ENCODE measurements at places on chromosomes 4 and X.

- DNase-seq: no peak
These were observed 1664.3 kb downstream of the C4orf33 start for GRCh38 chr4:130760246-130760645.

DNA sequence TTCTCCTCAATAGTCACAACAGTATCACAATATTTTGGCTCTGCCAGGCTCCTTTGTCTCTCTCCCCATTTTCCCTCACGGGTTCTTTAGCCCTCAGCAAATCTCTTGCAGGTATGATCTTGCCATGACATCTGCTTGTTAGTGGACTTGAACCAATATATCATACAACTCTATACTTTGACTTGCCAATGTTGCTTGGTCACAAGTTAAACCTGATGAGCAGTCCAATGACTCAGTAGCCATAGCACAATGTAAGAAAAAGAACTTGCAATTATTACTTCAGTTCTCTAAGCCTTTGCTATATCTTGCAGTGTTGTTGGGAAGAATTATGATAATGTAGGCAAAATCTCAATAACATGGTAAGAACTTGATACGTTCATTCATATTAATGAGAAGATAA is 174.6 kb upstream of the NRK start:
- DNase-seq: no peak

DNA sequence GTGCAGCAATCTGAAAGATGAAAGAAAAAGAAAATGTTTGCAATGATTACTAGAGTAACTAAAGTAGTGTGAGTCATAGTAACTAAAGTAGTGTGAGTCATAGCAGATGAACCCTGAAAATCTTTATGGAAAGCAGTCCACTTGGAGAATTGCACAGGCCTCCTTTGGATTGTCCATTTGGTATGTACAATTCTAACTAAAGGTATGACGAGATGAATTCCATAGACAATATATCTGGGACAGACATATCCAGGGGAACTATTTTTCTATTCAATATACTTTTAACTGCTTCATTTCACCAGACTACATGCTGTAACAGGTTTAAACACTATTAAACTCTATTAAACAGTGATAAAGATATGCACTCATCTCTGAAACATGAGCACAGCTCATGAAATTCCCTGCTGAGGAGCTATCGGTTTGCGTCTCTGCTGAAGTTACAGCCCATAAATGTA is 798.7 kb downstream of the PCDH7 start:
- no peak for DNase-seq

- no peak for DNase-seq
These were observed 86.3 kb upstream of the BMP2K start for GRCh38 chr4:78689700-78690323.

GRCh38 chr4:8478371-8478770 is 37.8 kb downstream of the TRMT44 start:
- DNase-seq: no peak

GRCh38 chr4:24032371-24032989 is 142.6 kb upstream of the PPARGC1A start:
- DNase-seq: peak; percentile 4

DNA sequence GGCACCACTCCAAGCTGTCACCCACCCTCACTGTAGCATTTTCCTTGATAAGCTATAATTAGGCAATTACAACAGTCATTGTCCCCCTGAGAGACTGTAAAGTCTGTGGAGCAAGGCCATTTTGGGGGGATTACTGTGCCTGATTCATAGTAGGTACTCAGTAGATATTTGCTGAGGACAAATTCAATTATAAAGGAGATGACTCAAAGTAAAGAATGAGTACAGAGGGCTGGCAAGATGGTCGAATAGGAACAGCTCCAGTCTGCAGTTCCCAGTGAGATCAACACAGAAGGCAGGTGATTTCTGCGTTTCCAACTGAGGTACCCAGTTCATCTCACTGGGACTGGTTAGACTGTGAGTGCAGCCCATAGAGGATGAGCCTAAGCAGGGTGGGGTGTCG is 42.0 kb downstream of the MAOB start:
- DNase-seq: no peak

GRCh38 chr4:15117270-15117946 is 115.1 kb downstream of the CPEB2 start:
- DNase-seq: no peak

DNA sequence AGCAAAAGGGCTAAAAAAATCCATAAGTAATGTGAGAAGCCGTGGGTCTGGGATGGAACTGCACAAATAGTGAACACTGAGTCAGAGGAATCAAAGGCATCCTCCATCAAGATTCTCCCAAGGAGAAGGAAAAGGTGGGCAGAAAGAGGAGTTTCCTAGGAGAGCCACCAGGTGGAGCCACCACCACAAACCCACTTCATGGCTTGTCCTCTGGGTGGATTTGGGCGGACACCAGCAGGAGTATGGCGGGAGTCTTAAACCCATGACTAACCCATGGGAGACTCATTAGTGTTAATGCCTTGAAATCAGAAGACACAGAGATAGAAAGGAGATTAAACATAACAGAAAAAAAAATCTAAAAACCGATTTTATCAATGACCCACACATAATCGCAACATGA is 147.7 kb downstream of the SH3KBP1 start:
- no peak for DNase-seq

DNA sequence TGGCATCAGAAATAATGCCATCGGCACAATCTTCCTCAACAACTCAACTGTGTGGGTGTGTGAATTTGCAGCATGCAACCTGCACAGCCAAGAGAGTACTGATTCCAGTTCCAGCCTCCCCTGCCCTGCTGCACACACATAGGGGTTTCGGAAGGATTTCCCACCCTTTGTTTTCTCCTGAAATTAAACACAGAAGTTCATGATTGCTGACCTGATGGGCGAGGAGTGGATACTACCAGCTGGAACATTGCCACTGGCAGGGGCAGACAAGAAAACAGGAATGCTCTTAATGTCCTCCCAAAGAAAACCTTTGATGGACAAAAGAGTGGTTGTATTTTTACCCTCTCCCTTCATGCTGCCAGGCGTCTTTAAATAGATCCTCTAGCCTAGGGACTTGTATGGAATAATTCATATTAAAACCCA is 4.8 kb downstream of the NDP start:
- DNase-seq: no peak

GRCh38 chr4:56696056-56696455 is 15.0 kb upstream of the HOPX start:
- no peak for DNase-seq

GRCh38 chrX:68658530-68658929 is 11.1 kb downstream of the STARD8 start:
- no peak for DNase-seq

- DNase-seq: peak; percentile 79
These were observed 1.0 kb downstream of the PDE5A start for GRCh38 chr4:119627267-119628255.

DNA sequence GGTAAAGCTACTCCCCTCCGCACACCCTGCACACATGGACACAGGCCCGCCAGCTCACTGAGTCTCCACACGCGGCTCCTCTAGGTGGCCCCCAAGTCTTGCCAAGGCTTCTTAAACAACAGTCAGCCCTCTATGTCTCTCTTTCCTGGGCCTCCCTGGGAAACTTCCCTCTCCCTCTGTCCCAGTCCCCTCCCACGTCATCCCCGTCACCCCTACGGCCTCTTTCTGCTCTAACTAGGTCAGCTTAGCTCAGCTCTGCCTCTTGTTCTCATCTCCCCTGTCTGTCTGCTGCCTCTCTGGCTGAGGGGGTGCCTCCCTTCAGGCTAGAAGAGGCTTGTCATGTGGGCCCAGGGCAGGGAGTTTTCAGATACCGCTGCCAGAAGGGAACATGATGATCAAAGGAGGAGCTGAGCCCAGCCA is 38.8 kb downstream of the SEPTIN6 start:
- peak; percentile 77 for DNase-seq

GRCh38 chr4:35106091-35106734 is 1138.1 kb downstream of the ARAP2 start:
- no peak for DNase-seq

- DNase-seq: no peak
These were observed 78.5 kb downstream of the ELOVL6 start for GRCh38 chr4:110119880-110120279.

- DNase-seq: no peak
These were observed 27.4 kb downstream of the SEL1L3 start for GRCh38 chr4:25835384-25835783.

- DNase-seq: no peak
These were observed 9.7 kb upstream of the TMEM184C start for GRCh38 chr4:147607471-147607870.

- DNase-seq: no peak
These were observed 126.3 kb downstream of the RAPGEF2 start for GRCh38 chr4:159229164-159229563.

DNA sequence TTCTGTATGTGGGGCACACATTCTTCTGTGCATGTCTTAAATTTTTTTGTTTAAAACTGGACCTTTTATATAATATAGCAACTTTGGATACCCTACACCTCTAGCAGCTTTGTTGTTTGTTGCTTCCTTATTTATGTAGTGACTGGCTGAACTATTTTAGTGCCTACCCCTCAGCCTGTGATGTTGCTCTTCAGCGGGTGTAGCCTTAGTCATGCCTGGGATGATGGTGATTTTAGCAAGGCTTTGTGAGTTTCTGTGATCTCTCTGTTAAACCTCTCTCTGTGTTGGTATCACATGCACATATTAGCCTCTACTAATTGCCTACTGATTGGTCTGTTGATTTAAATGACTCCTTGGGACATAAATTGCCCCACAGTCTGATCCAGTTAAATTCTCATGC is 22.8 kb downstream of the USP9X start:
- no peak for DNase-seq

GRCh38 chr4:123288309-123289025 is 108.1 kb upstream of the SPRY1 start:
- no peak for DNase-seq

GRCh38 chr4:145069361-145069760 is 28.6 kb downstream of the ANAPC10 start:
- no peak for DNase-seq

DNA sequence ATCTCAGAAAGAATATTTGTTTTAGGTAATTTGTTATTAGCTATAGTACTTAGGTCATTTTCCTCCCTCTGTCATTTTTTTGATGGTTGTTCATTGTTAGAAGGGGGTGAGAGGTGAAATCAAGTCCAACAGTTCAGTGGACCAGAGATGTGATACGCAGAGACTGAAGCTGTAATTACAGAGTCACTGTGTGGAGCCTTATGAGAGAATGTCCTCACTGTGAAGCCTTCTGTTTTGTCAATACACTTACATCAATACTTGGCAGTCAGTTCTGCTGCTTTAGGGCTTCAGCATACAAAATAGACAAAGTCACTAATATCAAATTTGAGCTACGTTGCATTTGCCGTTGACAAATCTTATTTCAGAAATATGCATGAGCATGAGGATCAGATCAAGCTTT is 692.5 kb downstream of the C4orf33 start:
- DNase-seq: no peak

DNA sequence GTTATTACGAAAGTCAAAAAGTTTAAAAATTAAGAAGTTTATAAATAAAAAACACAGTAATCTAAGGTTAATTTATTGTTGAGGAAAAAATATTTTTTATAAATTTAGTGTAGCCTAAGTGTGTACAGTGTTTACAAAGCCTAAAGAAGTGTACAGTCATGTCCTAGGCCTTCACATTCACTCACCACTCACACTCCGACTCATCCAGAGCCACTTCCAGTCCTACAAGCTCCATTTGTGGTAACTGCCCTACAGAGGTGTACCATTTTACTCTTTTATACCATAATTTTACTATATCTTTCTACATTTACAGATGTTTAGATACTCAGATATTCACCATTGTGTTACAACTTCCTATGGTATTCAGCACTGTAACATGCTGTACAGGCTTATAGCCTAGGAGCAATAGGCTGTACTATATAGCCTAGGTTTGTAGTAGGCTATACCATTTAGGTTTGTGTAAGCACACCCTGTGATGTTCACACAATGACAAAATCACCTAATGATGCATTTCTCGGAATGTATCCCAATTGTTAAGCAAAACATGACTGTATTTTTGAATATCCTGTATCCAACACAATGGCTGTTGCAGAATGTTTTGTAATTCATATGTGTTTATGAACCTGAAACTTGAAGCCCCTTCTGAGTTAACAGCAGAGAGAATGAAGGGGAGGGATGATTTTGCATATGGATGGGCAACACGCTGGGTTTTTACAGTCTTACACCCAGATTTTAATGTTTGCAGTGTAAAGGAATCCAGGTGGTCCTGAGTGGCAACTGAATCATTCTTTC is 3.1 kb downstream of the PPBP start:
- no peak for DNase-seq
